Effector memory CD4-positive, alpha-beta T cell (primary cell): ENCODE measurements at places on chromosomes 2 and 18.

DNA sequence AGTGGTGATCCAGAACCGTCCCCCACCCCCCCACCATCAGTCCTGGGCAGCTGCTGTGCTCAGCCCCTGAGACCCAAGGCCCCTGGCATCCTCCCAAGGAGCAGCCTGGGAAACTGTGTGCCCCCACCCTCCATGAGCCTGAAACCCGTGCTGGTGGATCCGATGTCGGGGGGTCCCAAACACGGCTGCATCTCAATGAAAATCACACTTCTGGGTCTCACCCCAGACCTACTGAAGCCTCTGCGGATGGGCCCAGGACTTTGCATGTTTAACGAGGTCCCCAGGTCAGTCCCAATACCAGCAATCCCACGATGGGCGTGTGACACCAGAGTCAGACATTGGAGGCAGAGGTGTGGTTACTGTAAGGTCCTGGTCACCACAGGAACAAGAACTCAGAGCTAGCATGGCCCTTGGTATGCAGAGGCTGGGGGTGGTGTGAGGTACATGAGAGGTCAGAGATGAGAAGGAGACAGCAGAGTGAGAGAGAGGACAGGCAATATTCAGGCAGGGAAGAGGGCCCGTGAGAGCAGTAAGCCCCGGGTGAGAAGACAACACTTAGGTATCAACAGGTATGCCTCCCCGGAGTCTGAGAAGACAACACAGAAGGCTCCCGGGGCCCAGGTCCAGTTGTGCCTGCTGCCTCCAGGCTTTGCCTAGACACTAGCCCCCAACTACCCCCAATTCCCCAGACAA is 32.6 kb downstream of the MRPL35 start:
- DNase-seq = no peak

- no peak for DNase-seq
Measured at GRCh38 chr18:59657012-59657411, 40.2 kb downstream of the CCBE1 start.

GRCh38 chr2:203446071-203446481 is 89.0 kb downstream of the RAPH1 start:
- no peak for DNase-seq

DNA sequence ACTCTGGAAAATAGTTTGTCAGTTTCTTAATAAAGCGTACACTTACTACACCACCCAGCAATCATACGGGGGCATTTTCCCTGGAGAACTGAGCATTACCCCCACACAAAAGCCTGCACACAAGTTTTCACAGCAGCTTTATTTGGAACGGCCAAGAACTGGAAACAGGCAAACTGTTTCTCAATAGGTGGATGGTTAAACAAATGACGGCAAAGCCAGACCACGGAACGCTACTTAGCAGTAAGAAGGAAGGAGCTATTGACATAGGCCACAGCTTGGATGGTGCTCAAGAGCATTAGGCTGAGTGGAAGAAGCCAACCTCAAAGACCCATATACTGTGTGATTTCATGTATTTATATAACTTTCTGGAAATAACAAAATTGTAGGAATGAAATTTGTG is 9.0 kb downstream of the MALL start:
- no peak for DNase-seq

GRCh38 chr2:33516456-33516995 is 40.1 kb downstream of the RASGRP3 start:
- no peak for DNase-seq
